ENCODE measurements at places on chromosomes 4 and X.

DNA sequence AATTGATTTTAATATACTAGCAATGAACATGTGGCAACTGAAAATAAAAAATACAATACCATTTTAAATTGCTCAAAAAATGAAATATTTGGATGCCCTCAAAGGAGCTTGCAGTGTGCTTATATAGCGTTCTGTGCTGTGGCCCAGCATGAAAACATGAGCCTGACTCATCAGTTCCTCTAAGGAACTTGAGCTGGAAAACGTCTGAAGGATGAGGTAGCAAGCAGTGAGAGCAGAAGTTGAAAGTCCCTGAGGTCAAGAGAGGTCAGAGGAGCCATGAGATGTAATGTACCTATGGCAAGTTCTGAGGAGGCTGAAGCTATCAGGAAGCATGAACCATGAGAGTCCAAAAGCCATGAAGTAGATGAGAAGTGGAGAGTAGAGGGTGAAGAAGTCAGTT, 59.7 kb downstream of the HMGB3 start:
- DNase-seq, result no peak

- DNase-seq, result no peak
Measured at GRCh38 chr4:87026800-87027495, 92.1 kb downstream of the AFF1 start.

- no peak for DNase-seq
Measured at GRCh38 chr4:5478169-5478568, 230.2 kb downstream of the EVC2 start.

DNA sequence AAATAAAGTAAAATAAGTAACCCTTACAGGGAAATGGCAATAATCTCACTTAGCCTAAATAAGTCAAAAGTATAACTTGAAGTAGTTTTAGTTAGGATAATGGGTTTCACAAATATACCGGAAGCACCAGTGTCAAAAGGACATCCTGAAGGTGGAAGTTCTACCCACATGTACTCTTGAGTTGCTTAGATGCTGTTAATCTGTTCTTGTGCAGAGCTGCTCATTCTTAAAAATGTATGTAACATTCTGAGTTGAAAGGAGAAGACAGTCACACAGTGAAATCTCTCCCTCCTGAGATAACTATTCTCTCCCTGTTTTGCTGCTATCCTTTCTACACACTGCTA, 11.2 kb upstream of the CCNG2 start:
- no peak for DNase-seq

DNA sequence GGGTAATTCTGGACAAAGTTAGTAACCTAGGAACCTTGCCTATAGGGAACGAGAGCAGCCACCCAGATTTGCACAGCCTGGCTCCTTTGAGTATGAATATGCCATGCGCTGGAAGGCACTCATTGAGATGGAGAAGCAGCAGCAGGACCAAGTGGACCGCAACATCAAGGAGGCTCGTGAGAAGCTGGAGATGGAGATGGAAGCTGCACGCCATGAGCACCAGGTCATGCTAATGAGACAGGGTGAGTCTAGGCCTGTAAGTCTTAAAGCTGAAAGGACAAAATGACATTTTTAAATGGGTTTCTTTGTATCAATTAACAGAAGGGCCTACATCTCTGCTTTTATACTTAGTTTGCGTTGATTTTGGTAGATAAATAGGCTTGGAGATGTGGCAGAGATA, 4.7 kb upstream of the ITGB1BP2 start:
- no peak for DNase-seq

Data from activated naive CD4-positive, alpha-beta T cell treated with Interleukin-2 at 50 U/mL for 16 hours (primary cell).